Activated naive CD4-positive, alpha-beta T cell (primary cell): ENCODE measurements at places on chromosomes 11 and 22.

DNA sequence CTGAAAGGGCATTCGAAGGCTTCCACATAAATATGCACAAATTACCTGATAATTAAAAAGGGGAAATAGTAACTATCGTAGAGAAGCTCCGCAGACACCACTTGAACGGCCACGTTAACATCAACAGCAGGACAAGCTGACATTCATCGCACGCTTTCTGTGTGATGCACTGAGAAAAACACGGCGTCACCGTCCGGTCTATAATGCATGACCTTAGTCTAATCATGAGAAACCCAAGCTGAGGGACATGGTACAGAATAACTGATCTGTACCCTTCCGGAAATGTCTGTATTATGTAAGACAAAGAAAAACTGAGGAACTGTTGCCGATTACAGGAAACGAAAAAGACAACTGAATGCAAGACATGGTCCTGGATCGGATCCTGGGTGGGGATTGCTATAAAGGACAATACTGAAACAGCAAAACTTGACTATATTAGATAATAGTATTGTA, 678 bp upstream of the RANGAP1 start:
- peak; percentile 39 for DNase-seq

DNA sequence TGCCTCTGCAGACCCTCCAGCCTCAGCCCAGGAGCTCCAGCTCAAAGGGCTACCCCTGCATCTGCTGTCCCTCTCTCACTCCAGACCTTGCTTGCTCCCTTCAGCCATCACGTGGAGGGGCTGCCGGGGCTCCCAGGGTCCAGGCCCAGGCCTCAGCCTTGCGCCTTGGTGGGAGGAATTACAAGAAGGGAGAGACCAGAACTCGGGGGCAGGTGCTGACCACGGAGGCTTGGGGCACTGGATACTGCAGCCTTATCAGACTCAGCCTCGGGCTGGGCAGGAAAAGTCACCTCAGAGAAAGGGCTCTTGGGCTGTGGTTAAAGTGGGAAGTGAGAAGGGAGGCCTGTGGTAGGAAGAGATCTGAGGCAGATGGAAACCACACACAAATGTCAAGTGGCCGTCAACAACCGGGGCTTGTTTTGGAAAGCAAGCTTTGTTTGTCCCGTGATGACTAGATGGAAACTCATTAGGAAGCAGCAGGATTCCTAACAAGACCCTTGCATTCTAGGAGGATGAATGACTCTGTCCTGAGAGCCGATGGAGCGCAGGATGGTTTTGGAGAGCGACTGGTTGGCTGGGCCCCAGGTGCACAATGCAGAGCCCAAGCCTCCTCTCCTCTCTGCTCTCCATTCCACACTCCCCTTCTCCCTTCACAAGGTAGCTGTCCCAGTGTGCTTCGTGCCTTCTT, 1321.7 kb downstream of the TBC1D22A start:
- DNase-seq = no peak

GRCh38 chr11:12077535-12078280, 32.7 kb upstream of the MICAL2 start:
- DNase-seq = no peak

DNA sequence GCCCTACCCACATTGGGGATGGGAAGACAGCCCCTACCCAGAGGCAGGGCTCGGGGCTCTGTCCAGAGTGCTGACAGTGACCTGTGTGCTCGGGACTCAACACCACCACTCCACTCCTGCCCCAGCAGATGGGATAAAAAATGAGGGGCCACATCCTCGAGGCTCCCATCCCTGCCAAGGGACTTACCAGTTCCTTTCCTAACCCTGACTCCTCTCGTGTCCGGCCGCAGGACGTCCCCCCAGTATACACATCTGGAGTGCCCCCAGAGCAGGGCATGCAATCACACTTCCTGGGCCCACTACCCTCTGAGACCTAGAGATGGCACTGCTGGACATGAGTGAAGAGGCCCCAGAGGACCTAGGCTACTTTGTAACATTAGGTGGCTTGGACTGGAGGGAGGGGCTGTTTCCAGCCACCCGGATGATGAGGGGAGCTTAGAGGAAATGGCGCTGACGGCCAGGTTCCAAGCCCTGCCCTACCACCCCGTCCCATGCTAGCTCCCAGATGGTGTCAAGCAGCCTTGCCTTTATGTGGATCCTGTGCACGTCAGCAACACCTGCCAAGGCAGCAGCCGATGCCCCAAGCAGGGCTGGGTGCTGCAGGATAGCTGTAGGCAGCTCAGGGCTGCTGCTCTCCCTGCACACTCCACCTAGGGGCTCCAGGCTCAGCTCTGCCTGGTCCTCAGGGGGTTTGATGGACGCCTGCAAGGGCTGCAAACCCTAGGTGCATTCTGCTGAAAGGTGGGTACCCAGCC, 86.6 kb downstream of the DGCR2 start:
- DNase-seq = no peak

GRCh38 chr11:60348116-60348515, 21.1 kb downstream of the MS4A6E start:
- DNase-seq = no peak

GRCh38 chr11:8813658-8814057, 97.3 kb upstream of the AKIP1 start:
- DNase-seq = no peak

DNA sequence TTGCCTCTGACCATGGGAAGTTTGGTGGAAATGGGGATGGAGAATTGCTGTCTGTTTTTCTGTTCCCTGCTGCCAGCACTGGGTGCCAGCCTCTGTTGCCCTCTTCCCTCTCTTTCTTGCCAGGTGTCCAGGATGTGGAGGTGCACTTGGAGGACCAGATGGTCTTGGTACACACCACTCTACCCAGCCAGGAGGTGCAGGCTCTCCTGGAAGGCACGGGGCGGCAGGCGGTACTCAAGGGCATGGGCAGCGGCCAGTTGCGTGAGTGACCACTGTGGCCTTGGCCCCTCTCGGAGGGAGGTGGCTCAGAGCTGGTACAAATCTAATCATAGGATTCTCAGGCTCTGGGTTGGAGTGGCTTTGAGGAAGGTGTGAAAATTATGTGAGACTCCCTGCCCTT, 6.0 kb downstream of the CCS start:
- DNase-seq = no peak

GRCh38 chr11:123144707-123145106, 50.3 kb downstream of the CLMP start:
- no peak for DNase-seq

DNA sequence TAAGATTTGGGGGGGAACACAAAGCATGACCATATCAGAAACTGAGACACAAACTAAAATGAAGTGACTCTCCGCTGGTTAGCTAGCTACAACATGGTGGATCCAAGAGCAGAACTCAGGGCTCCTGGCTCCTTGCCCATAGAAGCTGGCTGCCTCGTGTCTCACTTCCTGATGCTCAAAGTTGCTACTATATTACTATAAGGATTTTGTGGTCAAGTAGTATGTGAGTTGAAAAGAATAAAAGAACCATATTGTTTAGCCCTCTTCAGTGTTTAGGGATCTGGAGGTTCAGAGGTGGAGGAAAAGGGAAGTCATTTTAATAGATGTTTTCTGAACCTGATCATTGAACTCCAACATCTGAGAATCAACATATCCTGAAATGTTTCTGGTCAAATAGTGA, 16.9 kb upstream of the SIK2 start:
- DNase-seq = no peak

DNA sequence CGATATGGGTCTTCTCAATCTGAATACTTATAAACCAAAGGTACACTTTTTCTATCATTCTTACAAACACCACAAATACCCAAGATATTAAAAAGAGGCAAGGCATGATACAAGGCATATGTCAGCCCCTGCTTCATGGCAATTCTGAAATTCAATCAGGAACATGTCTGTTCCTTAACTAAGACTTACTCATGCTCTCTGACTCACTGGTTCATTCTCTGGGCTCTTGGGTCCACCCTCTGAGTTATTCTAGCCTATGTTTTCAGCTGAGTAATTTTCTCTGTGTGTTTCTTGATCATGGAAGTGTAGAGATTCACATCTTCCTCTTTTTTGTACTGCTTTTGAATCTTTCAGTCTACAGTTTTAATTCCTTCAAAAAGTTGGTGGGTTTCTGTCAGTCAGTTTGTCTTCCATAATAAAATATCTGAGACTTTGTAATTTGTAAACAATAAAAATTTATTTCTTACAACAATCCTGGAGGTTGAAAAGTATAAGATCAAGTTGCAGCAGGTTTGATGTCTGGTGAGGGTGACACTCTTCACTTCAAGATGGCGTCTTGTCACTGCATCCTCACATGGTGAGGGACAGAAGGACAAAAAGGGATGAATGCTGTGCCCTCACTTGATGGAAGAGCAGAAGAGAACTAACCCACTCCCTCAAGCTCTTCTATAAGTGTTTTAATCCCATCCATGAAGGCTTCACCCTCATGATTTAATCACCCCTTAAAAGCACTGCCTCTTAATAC, 211.7 kb downstream of the FAM76B start:
- DNase-seq = no peak

GRCh38 chr11:82711648-82712047, 22.0 kb downstream of the FAM181B start:
- no peak for DNase-seq

DNA sequence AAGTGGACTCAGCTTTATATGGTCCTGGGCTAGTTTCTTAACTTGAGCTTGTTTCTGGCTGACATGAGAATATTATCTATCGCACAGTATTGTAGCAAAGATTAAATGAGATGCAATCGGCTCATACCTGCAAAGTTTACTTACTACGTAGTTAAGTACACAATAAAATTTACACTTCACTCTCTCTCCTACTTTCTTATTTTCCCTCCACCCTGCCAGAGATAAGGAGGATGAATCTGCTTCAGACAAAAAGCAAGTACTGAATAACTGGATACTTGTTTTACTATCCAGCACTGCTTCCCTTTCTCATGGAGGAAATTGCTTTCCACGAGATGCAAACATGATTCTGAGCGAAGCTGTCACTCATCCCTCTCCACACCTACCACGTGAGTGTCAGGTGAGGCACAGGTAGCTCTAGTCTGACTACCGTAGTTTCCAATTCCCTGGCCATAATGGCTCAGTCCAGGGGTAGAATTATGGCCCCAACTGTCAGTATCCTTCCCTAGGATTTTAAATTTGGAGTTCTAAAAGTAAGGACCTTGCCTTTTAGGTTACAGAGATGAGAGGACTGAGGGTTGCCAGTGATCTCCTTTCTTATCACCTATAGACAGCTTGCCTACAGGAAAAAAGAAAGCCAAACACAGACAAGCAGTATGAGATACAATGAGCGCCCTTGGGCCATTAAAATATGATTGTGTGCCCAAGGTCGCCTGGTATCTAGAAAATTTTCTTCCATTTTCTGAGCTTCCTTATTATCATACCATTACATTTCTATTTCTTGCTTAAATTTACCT, 39.8 kb downstream of the GAB2 start:
- DNase-seq = no peak
